Activated CD8-positive, alpha-beta memory T cell treated with anti-CD3 and anti-CD28 coated beads, Interleukin-2, amount 50 U/mL, for 4 hours (primary cell): ENCODE measurements at places on chromosomes 4 and X.

DNA sequence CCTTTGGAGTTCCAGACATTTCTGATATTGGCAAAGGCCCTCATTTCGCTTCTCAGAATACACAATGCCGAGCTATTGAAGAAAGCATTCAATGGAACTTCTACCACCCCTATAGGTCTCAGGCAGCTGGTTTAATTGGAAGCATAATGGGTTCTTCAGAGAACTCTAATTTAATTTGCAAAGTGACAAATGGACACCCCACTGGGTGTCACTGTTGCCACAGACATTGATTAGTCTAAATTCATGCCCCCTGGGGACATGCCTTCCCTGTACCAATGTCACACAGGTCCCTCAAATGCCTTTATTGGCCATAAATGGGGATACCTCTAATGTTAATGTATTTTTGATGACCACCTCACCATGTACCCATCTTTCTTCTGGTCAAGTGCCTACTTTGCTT lies 22.9 kb upstream of the TMEM255A start:
- no peak for DNase-seq

DNA sequence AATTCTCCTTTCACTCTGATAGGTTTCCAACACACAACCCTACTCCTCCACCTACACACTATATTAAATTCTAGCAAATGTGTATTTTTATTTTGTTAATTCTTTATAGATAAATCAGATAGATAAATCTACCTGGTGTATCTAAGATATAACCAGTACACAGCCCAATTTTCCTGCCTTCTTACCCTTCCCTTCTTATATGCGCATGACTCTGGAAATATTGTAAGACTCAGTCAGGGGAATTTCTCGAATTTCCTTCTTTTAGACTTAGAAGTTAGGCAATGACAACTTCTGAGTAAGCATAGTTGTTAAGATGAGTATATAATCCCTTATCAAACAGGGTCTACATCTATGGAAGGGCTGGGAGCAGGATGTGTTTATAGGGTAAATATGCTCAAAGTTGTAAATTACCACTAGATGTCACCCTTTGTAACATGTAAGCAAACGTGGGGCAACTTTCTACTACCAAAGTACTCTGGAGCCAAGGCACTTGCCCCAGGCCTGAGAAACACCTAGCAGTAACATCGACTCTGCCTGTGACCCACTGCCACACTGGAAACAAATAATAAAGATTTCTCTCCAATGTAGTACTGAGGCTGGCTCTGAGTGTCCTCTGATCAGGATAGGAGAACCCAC lies 444.7 kb downstream of the IQCM start:
- DNase-seq: no peak

- DNase-seq: no peak
Observed at GRCh38 chr4:20151436-20151835, 100.3 kb upstream of the SLIT2 start.

DNA sequence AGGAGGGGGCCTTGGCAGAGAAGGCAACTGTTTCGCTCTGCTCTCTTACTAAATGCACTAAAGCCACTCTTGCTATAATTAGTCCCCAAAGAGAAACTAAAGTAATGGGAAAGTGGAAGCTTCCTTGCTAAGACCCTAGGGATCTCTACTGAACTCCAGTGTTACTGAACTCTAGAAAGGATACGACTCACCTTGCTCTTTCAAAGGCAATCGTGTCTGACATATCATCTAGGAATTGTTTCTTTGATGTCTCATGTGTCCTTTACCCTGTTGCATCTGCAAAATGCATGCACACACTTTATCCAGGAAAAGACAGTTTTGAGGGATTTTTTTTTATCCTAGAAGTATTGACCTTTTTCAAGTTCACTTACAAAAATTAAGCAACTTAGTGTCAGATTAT lies 148.1 kb upstream of the FAM9B start:
- no peak for DNase-seq

DNA sequence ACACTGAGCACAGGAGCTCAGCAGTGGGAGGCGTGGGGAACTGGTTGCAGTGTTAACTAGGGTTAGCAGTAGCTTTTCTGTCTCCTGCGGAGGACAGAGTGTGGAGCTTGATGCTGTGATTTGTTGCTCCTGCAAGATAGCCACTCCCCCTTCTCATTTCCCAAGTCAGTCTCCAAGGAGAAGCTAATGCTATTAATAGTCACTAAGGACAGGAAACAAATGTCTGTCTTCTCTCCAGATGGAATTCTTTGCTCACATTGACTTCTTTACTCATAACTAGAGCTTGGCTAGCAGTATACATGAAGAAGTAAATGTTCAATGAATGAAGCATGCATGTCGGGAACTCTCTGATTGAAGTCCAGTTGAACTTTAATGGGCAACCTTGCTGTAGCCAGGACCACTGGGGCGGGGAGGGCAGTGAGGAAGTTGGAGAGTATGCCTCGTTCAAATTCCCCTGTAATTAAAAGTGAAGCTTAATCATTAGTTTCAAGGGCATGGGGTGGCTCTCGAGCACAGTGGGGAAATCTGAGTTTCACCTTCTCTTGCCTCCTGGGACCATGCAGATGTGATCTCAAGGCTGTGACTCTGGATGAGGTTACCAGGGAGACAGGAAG lies 156.6 kb upstream of the SCML1 start:
- no peak for DNase-seq

- DNase-seq: no peak
Observed at GRCh38 chrX:97026406-97026805, 142.7 kb downstream of the RPA4 start.

- no peak for DNase-seq
Observed at GRCh38 chr4:99033956-99034355, 38.4 kb downstream of the METAP1 start.

- DNase-seq: no peak
Observed at GRCh38 chr4:132759199-132759780, 389.8 kb upstream of the PCDH10 start.

GRCh38 chr4:162450531-162451035 lies 286.8 kb upstream of the FSTL5 start:
- DNase-seq: no peak

DNA sequence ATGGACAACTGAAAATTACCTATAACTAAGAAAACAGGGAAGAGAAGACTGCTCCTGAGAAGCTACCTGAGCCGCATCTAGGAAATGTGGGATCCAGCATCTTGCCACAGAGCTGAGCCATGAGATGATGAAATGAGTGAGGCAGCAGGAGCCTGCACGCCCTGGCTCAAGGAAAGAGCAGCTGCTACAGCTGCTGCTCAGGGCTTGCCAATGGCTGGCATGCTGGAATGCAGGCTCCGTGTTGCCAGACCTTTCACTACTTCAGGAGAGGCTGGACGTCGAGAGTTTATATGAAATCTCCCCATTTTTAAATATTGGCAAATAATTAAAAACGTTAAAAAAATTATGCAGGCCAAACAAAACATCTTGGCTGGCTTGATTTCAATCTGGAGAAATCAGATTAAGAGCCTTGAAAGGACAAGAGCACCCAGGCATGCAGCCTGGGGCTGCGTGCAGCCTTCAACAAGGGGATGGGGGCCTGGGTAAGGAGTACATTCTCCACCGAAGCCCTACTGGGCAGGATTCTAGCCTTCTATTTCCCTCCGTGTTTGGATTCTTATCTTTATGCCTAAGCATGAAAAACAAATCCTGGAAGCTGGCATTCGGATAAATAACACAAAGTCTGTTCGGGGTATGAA lies 227.6 kb downstream of the NR3C2 start:
- no peak for DNase-seq

- no peak for DNase-seq
Observed at GRCh38 chr4:47863486-47863885, 25.6 kb upstream of the CORIN start.

DNA sequence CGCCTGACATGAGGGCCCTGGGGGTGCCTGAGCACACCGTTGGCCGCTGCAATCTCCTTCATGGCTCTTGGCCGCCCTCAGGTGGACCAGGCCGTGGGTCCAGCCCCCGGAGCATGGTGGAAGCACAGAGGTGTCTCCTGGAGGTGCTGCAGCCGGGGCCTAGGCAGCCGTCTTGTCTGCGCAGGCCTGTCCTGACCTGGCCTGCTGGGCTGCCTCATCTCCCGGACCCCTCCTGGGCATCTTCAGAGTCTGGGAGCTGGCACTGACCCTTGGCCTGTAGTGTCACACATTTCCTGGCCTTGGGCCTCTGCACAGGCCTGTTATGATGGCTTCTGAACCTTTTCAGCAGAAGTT lies 20.9 kb downstream of the UVSSA start:
- DNase-seq: no peak

DNA sequence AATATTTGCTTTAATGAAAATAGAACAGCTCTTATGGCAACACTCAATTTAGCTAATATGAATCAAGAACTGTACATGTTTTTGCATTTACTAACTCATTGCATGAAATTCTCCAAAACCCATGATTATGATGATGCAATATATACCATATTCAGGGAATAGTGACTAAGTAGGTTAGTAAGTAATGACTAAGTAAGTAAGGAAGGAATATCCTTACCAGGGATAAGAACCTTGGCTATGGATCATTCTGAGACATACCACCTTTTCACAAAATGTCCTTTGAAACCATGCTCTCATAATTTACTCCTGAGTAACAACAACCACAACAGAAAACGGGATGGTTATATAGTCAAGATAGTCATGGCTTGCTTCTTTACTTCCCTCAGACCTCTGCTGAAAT lies 1513.0 kb downstream of the STIM2 start:
- no peak for DNase-seq

DNA sequence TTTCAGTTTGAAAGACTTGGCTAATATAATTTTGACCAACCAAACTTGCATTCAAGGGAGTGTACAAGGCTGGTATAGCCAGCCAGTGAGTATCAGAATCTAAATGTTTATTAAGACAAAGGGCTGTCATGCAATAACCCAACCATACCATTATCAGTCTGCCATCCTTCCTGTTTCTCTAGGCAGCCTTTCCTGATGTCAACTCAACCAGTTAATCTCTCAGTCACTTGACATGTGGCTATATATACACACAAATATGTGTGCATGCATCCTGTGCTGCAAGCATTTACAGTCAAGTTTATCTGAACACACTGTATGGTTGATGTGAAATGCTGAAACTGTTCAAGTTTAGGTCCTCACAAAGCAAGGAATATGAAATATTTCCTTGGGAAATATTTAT lies 17.2 kb downstream of the BTK start:
- no peak for DNase-seq

DNA sequence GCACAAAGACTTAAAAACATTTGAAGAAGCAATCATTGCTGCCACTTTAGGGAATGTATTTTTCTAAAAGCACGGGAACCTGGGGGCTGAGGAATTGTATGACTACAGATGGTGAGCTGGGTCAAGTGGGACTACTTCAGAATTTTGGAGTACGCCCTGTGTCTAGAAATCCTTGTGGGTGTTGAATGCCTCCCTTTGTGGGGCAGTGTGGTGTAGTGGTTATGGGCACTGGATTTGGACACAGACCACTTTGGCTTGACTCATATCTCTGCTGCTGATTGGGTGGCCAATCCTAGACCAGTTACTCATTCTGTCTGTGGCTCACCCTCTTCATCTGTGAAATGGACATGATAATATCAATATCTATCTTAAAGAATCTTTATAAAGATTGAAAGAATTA lies 155.0 kb upstream of the RPS6KA3 start:
- DNase-seq: no peak

DNA sequence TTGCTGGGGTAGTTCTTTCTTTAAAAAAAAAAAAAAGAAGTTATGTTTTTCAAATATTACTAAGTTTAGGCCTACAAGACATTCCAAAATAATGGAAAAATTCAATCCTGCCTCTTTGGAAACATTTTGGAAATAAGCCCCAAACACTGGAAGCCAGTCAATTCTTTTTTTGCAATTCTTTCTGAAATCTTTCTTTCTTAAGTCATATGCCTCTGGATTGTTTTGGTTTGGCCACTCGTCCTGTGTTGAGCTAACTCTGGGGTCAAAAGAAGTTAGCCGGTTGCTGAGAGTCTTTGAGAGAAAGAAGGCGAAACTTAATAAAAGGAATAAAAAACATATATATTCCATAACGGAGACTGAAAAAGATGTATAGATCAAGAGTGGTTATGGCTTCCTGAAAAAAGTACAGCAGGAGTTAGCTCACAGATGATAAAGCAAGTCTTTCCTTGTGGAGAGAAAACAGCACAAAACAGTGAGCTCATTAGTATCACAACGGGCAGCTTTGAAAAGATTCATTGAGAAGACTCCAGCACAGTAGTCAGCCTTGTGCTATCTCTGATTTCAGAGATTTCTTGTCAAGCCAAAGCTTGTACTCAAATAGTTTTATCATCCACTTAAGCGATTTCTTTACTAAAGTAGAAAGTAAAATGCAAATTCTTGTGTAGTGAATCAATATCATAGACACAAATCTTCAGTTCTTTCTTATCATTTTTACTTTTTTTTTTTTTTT lies 64.8 kb downstream of the PLS3 start:
- DNase-seq: no peak

DNA sequence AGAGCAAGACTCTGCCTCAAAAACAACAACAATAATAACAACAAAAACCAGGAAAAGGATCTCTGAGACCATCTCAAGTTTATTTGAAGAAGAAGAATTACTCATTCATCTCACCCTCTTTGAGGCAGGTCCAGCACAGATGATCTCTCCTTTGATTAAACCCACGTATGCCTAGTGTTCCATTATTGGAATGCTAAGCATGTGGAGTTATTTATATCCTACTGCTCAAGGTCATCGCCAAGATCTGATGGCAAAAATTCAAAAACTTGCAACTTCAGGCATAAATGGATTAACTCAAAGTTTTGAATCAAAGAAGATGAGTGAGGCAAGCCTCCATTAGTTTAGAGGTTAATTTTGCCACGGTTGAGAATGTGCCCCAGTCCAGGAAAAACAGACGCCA lies 184.2 kb downstream of the DHRSX start:
- no peak for DNase-seq

- DNase-seq: no peak
Observed at GRCh38 chr4:100417565-100417964, 100.3 kb downstream of the EMCN start.
